ENCODE measurements at places on chromosomes 16 and 17.
A peak's percentile ranks its signal among the peaks of the same experiment; 100 is the strongest.

DNA sequence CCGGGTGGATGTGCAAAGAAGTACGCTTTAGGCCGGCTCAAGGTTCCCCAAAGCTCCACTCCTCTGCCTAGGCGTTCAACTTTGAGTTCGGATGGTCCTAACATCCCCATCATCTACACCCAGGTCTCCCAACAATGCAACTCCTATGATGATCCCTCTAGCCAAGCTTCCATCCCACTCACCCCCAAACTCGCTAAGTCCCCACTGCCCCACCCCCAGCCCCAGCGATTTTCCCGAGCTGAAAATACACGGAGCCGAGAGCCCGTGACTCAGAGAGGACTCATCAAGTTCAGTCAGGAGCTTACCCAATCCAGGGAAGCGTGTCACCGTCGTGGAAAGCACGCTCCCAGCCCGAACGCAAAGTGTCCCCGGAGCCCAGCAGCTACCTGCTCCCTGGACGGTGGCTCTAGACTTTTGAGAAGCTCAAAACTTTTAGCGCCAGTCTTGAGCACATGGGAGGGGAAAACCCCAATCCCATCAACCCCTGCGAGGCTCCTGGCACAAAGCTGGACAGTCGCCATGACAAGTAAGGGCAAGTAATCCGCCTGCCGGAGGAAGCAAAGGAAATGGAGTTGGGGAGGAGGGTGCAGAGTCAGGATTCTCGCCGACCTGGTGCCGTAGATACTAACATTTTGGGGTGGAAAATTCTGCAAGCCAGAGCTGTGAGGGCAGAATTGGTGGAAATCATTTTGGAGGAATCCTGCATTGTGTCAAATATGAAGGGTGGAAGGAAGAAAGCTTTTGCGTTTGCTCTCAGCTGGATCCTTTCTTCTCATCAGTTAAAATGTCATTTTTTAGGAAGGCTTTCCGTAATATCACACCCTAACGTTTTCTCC, at the start of gene TP53:
Gene TP53 (minus strand): TSS at position 419 of the 836 bp plus-strand sequence. CDS start 10,896 bp downstream, outside the sequence.
- DNase-seq, result peak; percentile 94

- peak; percentile 59 for DNase-seq
Measured at GRCh38 chr17:45430738-45431530, 1.7 kb downstream of the ARHGAP27 start.

- no peak for DNase-seq
Measured at GRCh38 chr16:70402916-70403659, 35.8 kb downstream of the ST3GAL2 start.

- DNase-seq, result no peak
Measured at GRCh38 chr16:3542601-3543373, 34.4 kb downstream of the NLRC3 start.

DNA sequence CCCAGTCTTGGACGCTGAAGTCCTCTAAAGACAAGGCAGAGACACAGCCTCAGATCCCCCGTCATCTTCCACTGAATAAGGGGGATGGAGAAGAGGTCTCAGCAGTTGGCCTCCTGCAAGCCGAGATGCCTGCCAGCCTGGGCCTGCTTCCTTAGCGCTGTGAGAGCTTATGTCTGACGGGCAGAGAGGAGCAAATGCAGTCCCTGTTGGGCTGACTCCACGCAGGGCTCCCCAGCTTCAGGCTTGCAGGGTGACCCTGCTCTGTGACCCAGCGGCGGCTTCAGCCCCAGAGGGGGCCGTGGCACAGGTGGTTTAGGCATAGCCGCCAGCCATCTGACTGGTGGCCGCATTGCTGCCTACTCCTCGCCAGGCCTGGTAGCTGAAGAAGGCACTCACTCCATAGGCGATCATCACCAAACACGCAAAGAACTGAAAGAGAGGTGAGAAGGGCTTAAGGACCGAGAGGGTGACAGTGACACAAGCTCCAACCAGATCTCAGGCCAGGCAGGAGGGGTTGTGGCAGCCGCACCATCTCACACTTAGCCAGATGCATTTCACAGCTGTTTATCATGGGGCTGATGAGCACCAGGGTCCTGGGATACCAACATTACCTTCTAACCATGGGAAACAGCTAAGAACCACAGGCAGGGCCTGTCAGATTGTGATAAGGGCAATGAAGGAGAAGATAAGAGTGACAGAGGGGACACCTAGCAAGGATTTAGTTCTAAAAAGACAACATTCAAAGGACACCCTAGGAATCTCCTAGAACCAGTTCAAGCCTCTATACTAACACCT, 11.7 kb downstream of the ARL2BP start:
- DNase-seq, result no peak

Measured in femur (tissue), 1 donor.